Left ventricle myocardium inferior (tissue), 1 donor: ENCODE measurements at places on chromosomes 11 and 22.

- H3K36me3 ChIP-seq, result peaks cover 20% of the 10 kb centered on the region
- no peak overlapping the region for H3K4me3 ChIP-seq
- no peak for DNase-seq
These were observed 93.1 kb downstream of the NAT10 start for GRCh38 chr11:34198523-34198922.

DNA sequence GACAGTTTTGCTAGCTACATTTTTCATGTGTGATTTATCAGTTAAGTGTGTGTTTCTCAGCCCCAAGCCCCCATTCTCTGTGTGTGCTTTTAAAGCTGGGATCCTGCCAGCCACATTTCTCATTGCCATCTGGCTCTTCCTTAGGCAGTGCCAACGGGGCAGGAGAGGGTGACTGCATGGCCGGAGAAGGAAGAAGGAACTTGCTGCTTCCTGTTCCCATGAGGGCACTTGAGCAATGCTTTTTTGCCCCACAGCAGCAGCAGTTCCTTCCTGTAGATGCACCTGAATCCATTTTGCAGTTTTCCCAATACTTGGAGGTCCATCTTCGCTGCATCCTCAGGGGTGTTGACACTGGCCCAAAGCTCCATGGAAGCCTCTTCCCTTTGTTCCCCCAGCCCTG is 37.5 kb downstream of the TNRC6B start:
- peak; percentile 28 for DNase-seq
- H3K27ac ChIP-seq, result peak overlapping the region; percentile 2
- no peaks in the 10 kb centered on the region for H3K36me3 ChIP-seq
- peaks cover 98% of the 10 kb centered on the region for H3K4me1 ChIP-seq
- H3K4me3 ChIP-seq, result no peak overlapping the region
- no peaks in the 10 kb centered on the region for H3K27me3 ChIP-seq

DNA sequence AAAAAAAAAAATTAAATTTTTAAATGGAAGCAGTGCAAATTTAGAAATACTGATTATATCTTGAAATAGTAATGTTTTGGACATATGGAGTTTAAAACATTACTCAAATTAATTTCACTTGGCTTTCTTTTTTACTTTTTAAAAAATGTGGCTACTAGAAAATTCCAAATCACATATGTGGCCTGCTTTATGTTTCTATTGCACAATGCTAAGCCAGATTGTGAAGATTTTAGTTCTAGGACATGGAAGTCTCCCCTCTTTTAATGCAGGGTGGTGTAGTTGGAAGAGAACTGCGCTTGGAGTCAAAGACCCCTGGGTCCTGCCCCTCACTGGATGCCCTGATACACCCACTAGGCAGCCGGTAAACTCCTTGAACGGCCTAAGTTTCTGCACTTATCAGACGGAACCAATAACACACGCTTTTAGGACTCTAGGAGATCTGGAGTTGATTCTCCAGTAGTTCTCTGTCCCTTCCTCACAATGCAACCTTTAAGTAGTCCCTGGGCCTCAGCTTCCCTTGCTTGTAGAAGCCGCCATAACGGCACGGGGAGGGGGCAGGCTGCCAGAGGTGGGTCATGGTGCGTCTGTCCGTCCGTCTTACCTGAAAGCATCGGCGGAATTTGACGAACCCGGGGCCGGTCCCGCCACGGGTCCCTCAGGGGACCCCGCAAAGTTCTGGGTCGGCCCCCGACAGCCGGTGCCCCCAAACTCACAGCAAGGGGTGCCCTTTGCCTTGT is 505 bp downstream of the FAM227A start:
- DNase-seq, result no peak
- peaks cover 33% of the 10 kb centered on the region for H3K4me1 ChIP-seq
- H3K27ac ChIP-seq, result peak overlapping the region; percentile 96
- H3K36me3 ChIP-seq, result no peaks in the 10 kb centered on the region
- H3K4me3 ChIP-seq, result peak overlapping the region; percentile 99

DNA sequence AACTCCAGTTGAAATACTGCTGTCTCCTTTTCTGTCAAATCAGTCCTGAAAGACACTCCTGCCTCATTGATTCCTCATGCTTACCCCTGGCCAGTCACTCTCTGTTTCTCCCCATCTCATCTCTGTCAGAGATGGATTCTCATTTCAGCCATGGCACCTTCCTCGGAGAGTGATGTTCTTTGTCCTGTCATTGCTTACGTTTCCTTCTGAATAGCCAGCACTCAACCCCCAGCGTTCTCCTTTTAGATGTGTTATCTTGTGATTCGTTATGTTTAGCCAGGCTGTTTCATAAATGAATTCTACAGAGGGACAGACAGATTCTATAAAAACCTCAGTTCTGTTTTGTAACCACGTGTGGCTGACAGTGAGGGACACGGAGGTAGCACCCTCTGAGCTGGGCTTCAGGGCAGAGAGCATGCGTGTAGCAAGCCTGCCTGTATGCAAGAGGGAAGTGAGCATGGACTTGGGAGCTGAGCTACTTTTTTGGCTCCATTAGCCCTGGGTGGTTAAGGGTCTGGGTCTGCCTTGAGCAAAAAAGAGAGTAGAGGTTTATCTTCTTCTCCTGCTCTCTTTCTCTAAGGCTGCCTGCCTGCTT is 354.6 kb downstream of the DDX10 start:
- peaks cover 7% of the 10 kb centered on the region for H3K27me3 ChIP-seq
- no peaks in the 10 kb centered on the region for H3K4me1 ChIP-seq
- DNase-seq, result no peak
- no peaks in the 10 kb centered on the region for H3K36me3 ChIP-seq
- no peak overlapping the region for H3K27ac ChIP-seq

DNA sequence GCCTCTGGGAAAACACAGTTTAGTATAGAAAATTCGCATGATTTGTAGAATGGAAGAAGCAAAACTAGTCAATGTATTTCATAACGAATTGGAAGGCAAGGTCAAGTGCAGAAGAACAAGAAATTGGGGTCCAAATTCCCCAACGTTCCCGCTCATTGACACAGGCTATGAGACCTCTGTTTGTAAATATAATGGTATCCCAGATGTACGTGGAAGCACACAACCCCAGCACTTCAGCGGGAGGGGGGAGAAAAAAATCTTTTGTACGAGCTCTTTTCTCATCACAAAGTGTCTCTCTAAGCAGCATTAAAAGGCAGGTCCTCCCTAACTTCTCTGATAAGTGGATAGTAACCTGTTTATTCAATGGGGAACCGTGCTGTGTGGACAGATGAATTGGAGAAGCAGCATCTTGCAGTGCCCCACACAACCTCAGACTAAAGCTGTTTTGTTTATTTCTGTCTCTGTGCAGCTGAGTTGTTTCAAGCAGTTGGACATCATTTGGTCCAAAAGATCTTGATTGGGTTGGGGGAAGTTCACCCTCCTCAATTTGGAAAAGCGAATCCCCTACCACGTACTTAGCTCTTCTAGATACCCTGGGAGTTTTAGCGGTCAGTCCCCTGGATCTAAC is 1.1 kb upstream of the GAB2 start:
- peak overlapping the region; percentile 95 for H3K4me3 ChIP-seq
- peak overlapping the region; percentile 98 for H3K27ac ChIP-seq
- H3K4me1 ChIP-seq, result peaks cover 55% of the 10 kb centered on the region
- no peaks in the 10 kb centered on the region for H3K27me3 ChIP-seq

DNA sequence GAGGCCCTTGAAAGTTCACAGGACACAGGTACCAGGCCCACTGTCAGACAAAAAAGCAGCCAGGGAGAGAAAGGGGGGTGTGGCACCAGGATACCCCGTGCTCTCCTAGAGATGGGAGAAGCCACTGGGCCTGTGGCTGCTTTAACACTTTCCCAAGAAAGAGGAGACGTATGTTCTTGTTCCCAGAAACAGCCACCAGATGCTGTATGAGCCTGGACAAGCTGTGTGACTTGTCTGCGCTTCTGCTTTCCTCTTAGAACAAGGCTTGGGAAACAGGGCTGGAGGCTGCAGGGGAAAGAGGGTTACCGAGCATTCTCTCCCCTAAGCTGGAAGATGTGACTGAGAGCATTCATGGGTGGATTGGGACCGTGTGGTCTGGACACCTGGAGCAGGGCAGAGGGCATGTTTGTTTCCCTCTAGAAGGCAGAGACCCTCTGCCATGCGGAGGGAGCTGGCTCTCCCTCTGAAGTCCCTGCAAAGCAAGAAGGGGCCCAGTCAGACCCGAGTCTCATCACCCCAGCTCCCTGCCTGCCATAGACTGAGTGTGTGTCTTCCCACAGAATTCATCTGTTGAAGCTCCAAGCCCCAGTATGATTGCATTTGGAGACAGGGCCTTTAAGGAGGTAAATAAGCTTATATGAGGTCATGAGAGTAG is 74.1 kb downstream of the TRIM29 start:
- no peaks in the 10 kb centered on the region for H3K4me1 ChIP-seq
- no peaks in the 10 kb centered on the region for H3K36me3 ChIP-seq
- H3K27me3 ChIP-seq, result peaks cover 99% of the 10 kb centered on the region
- H3K4me3 ChIP-seq, result no peak overlapping the region

GRCh38 chr22:17960695-17961445 is 63.5 kb downstream of the MICAL3 start:
- H3K4me3 ChIP-seq, result no peak overlapping the region
- H3K36me3 ChIP-seq, result no peaks in the 10 kb centered on the region
- H3K27me3 ChIP-seq, result no peaks in the 10 kb centered on the region
- H3K4me1 ChIP-seq, result peaks cover 81% of the 10 kb centered on the region

DNA sequence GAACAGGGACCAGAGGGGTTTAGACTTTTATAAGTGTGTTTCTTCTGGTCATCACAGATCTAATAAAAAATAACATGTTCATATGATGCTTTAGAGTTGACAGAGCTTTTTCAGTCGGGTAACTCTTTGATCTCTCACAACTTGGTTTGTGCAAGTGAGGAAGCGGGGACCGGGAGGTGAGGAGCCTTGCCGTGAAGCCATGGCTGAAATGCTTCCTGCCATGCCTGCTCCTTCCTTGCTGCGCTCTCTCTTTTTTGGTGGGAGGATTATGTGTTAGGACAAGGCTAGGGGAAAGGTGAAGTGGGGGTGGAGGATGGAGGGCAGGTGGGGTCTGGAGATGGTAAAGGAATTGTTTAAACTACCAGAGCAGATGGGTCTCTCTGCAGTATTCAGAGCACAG is 23.8 kb downstream of the TEAD1 start:
- no peaks in the 10 kb centered on the region for H3K36me3 ChIP-seq
- no peak overlapping the region for H3K4me3 ChIP-seq
- H3K27me3 ChIP-seq, result no peaks in the 10 kb centered on the region
- no peak overlapping the region for H3K27ac ChIP-seq
- H3K4me1 ChIP-seq, result peaks cover 85% of the 10 kb centered on the region

- no peak for DNase-seq
These were observed 119.2 kb downstream of the FEZ1 start for GRCh38 chr11:125376856-125377255.

GRCh38 chr11:33996498-33997454 is 54.8 kb upstream of the CAPRIN1 start:
- H3K27ac ChIP-seq, result no peak overlapping the region
- H3K4me1 ChIP-seq, result no peaks in the 10 kb centered on the region
- no peak overlapping the region for H3K4me3 ChIP-seq
- DNase-seq, result peak; percentile 25
- no peaks in the 10 kb centered on the region for H3K36me3 ChIP-seq

DNA sequence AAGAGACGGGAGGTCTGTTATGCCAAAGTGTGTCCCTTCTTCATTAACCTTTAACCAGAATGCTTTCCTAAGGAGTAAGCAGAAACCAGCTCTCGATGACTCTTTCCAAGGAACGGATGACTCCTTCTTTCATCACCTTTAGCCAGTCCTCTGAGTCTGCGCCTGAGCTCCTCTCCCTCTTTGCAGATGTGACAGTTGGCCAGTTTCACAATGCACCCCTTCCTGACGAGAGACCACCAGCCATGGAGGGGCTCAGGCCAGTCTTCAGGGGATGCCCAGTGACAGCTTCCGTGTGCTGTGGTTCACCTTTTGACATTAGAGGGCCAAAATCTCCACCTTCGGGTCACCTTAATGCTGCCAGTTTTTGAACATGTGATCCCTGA is 826.1 kb downstream of the TBC1D22A start:
- H3K27me3 ChIP-seq, result peaks cover 44% of the 10 kb centered on the region
- no peaks in the 10 kb centered on the region for H3K4me1 ChIP-seq
- no peak overlapping the region for H3K4me3 ChIP-seq
- no peak overlapping the region for H3K27ac ChIP-seq
- H3K36me3 ChIP-seq, result no peaks in the 10 kb centered on the region

DNA sequence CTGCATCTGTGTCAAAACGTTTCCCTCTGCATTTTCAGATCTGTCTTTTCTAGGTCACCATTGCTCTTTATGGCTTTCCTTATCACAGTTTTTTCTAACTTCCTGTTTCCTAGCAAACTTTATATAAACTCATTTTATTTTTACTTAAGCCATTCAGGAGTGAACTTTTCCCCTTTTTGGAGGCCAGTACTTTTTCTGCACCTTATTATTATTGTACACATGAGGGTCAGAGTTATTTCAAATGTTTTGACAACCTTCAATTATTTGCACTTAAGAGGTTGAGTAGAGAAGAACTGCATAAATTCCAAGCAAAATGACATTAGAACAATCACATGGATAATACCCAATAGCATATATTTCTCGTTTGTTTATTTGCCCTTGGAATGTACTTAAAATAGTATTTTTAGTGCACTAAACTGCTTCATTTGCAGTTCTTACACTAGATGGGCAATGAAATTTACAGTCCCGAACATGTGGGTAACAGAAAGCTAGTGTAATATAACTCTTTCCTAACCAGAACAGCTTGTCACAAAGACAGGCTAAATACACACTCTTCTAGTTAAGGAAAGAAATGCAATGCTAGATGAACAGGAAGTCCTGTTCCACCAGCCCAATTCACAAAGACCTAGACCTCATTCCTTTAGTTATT is 79.5 kb downstream of the UBASH3B start:
- H3K36me3 ChIP-seq, result no peaks in the 10 kb centered on the region
- no peak for DNase-seq
- peaks cover 31% of the 10 kb centered on the region for H3K27me3 ChIP-seq
- no peak overlapping the region for H3K4me3 ChIP-seq

- no peak for DNase-seq
- H3K36me3 ChIP-seq, result no peaks in the 10 kb centered on the region
- H3K27ac ChIP-seq, result no peak overlapping the region
These were observed 2.8 kb downstream of the MYOD1 start for GRCh38 chr11:17722000-17722643.

- H3K4me1 ChIP-seq, result peaks cover 7% of the 10 kb centered on the region
- no peaks in the 10 kb centered on the region for H3K36me3 ChIP-seq
- H3K27ac ChIP-seq, result no peak overlapping the region
These were observed 14.2 kb upstream of the PIK3C2A start for GRCh38 chr11:17221968-17222367.

GRCh38 chr11:60931917-60932316 is 7.7 kb downstream of the TMEM132A start:
- DNase-seq, result no peak
- H3K27ac ChIP-seq, result no peak overlapping the region
- H3K27me3 ChIP-seq, result peaks cover 10% of the 10 kb centered on the region
- H3K4me3 ChIP-seq, result no peak overlapping the region

DNA sequence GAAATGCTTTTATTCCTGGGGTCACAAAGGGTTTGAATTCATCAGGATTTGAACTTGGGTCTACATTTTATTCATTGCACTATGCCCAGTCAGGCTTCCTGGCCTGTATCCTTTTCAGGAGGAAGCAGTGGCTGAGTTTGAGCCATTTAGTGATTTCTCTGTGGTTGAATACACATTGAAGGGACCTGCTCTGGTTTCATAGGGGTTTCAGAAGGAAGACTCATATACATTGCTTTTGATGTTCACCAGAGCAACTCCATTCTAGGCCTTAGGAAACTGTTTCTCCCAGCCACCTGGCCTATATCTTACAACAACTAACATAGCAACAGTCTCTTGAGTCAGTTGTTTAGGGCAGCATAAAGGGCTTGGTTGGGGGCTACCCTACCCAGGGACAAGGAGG is 165.7 kb downstream of the INSC start:
- peaks cover 18% of the 10 kb centered on the region for H3K27me3 ChIP-seq
- no peak overlapping the region for H3K4me3 ChIP-seq
- no peak for DNase-seq
- H3K27ac ChIP-seq, result no peak overlapping the region
- no peaks in the 10 kb centered on the region for H3K36me3 ChIP-seq

- no peak overlapping the region for H3K4me3 ChIP-seq
- H3K27me3 ChIP-seq, result no peaks in the 10 kb centered on the region
- peaks cover 84% of the 10 kb centered on the region for H3K4me1 ChIP-seq
- no peaks in the 10 kb centered on the region for H3K36me3 ChIP-seq
- no peak overlapping the region for H3K27ac ChIP-seq
These were observed 9.8 kb downstream of the PACSIN2 start for GRCh38 chr22:43005106-43005505.
